ENCODE measurements at places on chromosomes 2 and 18. TPM values are rescaled to one million over a fixed set of nuclear protein-coding genes. Genes with fewer than 3 reads are reported as not detected.

The PLA2R1 gene
- total RNA-seq, result 0.34 TPM

DNA sequence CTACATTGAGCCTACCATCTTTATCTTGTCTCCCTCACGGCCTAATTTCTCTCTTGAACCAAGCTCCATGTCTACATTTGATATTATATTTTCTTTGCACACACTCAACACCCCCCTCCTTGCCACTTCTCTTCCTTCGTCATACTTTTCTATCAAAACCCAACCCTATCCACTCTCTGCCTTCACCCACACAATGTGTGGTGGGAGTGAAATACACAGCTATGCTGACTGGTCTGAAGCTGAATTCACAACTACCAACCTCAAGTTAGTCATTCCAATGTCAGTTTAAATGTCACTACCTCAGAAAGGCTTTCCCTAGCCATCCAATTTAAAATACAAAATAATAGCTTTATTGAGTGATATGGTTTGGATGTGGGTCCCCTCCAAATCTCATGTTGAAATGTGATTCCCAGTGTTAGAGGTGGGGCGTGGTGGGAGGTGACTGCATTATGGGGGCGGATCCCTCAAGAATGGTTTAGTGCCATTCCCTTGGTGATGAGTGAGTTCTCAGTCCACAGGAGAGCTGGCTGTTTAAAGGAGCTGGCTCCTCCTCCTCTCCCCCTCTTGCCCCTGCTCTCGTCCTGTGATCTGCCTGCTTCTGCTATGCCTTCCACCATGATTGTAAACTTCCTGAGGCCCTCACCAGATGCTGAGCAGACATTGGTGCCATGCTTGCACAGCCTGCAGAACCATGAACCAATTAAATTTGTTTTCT lies 112.1 kb downstream of the DTNB start:
- DNase-seq, result no peak

DNA sequence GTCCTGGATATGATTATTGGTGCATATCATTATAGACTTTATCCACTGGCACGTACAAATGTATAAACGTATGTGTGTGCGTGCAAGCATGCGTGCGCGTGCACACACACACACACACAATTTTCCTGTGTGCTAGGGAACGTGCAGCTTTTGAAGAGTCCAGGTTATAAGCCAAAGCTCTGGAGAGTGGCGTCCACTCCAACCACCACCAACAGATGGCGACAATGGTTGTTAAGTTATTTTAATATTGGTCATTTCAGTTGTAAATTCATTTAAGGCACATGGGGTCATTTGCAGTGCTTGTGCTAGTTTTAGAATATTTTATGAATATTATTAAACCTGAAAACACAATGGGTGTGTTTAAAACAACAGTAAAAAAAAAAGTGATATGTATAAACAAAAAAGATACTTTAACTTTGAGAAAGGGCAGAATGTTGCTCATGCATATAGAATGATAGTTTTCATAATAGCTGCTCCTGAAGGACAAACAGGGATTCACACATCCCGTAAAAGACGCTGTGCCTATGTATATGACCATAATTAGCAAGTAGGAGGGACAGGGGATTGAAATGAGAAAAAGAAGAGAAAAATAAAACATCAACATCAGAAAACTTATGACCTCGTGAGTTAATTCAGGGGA lies 124.2 kb upstream of the ITGB6 start:
- peak; percentile 26 for DNase-seq

DNA sequence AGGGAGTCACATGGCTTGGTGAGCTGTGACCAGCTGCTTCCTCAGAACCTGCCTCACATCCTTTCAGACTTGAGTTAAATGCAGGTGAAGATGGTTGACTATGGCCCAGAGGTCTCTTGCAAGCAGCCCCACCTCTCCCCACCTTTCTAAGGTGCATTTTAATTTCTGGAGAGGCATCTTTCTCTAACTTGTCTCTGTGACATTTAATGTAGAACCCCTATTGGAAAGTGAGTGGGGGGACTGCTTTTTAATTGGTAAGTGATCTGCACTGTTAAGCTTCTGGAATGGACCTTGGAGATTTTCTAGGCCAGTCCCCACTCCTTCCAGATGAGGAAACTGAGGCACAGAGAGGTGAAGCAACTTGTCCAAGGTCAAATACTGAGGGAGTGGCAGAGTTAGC lies 37.3 kb upstream of the SKOR2 start:
- DNase-seq, result no peak

The SCN3A gene
- total RNA-seq, result not detected

The LAMA1 gene
- total RNA-seq, result 0.05 TPM

DNA sequence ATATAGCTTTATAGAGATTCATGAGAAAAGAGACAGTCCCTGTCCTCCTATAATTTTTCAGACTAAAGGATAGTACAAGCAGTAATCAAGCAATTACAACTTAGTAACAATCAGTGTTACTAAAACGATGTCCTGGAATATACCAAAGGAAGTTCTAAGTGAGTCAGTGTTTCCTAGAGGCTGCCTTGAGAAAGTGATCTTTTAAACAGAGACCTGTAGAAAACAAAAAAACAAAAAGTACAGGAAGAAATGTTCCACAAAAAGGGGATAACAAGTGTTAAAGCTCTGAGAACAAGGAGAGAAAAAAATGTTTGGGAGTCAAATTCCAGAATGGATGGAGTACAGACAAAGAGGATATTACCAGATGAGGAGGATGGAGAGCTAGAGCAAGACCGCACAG lies 556.4 kb downstream of the ERBB4 start:
- no peak for DNase-seq

The ERMN gene
- total RNA-seq, result not detected

DNA sequence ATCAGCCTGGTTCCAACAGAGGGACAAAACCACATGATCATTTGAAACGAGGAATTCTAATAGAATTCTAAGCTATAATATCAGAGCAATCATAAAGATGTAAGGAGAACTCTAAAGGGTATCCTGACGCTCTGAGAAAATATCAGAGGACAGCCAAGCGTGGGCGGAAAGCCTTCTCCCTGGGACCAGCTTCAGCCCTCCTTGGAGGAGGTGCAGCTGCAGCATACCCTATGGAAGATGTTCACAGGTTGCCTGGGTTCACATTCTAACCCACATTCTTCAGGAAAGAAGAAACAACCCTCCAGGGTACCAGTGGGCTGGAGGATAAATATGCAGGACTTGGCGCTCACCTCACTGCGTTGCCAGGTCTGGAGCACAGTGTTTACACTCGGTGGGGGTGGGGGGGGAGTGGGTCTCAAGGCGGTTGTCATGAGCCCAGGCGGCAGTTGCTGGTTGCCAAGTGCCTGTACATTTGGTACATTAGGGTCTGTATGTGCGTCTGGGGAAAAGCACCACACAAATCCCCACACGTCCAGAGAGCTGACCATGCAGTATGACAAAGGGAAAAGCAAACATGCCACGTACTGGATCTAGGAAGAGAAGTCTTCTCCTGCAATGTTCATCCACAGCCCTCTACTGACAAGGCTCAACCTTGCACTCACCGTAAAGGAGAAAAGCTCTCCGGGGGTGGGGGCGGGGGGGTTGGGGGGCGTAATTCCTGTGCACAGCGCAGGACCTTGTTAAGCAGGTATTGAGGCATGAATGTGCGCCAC lies 80.5 kb downstream of the CDH19 start:
- no peak for DNase-seq

GRCh38 chr2:54634021-54634420 lies 89.4 kb upstream of the EML6 start:
- no peak for DNase-seq

DNA sequence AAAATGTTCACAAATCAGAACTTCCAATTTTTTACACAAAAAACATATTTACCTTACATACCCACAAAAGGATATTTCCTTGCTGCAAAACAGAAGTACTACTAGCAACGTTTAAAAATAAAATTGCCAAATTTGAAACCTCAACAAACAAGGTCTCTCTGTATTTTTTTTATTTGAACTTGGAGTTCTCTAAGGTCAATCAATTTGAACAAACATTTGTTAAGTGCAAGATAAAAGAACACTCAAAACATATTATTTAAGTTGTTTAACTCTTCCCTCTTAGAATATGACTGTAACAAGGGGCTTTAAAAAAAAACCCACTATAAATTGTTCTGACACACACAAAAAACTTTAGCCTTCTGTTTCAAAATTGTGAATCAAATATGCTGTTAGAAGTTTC lies 29.6 kb downstream of the PNO1 start:
- no peak for DNase-seq

The ATOH8 gene
- 0.74 TPM for total RNA-seq

The CPSF3 gene
- 68.5 TPM for total RNA-seq

The ANKRD44 gene
- total RNA-seq, result 2.7 TPM

- DNase-seq, result no peak
Observed at GRCh38 chr2:28681158-28681571, 70.5 kb upstream of the PPP1CB start.

GRCh38 chr2:234287650-234288049 lies 209.2 kb downstream of the ARL4C start:
- DNase-seq, result no peak

- DNase-seq, result no peak
Observed at GRCh38 chr2:71670430-71670795, 217.1 kb downstream of the DYSF start.

DNA sequence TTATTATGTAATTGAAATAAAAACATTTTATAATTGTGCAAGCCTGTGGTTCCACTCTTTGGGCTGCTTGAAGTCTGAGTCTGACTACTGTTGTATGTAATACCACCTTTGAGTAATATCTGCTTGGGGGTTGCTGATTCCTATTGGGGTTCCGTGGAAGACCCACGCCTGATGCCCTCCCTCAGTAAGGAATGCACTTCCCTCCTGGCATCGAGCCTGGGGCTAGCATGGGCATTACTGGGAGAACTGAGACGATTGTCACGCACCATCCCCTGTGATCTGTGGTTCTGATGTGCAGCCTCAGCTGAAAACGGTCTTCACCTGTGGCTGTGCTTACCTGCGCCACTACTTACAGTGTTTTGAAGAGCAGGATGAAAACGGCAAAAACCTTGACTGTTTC lies 32.7 kb upstream of the RBM44 start:
- DNase-seq, result no peak

DNA sequence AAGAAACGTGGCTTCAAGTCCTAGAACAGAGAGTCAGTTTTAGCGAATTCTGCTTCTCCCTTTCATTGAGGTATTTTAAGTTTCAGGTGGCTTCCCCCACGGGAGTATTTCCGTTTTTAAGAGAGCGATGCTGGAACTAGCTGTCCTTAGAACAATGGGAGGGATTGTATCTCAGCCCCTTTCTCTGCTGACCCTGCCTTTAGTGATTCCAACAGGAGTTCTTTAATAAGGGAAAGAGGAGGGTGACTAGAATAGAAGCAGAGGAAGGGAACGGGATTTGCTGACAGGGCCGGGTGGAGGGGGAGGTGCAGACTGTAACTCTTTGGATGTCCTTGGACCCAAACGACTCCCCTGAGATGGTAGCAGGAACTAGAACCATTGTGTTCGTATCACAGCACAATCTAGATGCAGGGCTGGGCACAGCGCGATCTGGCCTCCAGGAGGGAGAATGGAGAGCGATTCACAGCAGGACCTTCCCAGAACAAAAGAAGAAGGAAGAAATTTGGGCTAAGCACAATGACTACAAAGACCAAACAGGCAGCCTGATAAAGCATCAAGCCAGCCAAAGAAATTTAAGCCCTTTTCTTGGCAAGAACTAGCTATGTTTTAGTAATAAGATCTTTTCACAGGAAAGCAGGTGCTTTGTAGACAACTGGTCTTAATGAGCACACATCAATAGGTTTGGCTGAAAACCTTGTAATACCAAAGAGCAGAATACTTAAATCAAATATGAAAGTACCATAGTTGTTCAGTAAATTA lies 15.8 kb upstream of the RTTN start:
- no peak for DNase-seq

GRCh38 chr2:227817850-227818674 lies 4.4 kb downstream of the CCL20 start:
- peak; percentile 99 for DNase-seq

DNA sequence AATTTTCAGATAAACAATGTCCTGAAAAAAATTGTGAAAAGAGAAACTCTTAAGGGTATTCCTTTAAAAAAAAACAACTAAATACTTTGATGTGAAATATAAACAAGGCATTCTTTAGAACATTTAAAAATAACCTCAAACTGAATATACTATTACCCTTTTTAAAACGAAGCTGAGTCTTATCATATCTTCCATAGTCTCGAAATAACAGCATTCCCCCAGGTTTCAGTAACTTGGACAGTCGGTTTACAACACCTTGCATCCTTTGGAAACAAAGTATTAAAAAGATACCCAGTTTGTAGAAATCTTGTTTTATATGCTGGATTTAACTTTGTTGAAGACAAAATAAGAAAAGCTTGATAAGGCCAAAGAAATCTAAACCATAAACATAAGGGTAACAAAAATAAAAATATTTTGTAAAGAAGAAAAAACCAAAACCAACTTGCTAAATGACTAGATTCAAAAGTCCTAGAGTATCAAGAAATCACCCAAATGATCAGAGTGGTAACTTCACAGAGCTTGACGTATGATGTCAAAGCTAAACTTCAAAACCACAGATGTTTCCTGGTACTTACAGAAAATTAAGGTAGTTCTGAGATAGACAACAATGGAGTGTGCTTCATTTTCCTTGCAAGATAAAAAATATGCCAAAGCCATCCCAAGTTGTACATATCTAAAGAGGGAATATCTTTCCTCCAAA lies 107.8 kb downstream of the METTL8 start:
- DNase-seq, result no peak

DNA sequence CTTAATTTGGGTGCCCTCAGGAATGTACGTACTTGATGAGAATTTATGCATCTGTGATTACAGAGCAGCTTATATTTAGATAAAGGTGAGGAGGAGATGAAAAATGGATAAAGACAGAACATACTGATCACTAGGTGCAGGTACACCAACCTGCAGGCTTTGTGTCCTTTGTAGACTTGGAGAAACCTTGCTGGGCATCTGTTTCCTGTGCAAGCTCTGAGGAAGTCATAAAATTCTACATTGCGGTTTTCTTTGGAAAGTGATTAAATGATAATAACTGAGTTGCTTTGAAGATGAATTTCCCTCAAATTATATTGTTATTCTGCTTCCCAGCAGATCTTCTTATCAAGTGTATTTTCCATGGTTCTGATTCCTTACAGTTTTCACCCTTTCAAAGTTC lies 7.7 kb downstream of the RAB27B start:
- DNase-seq, result no peak

GRCh38 chr2:206424134-206424533 lies 19.2 kb upstream of the ADAM23 start:
- DNase-seq, result no peak

GRCh38 chr18:79374408-79375171 lies 21.1 kb upstream of the NFATC1 start:
- no peak for DNase-seq

The RAMP1 gene
- total RNA-seq, result 23.4 TPM

The MLPH gene
- total RNA-seq, result 81.4 TPM

The TBR1 gene
- total RNA-seq, result 0.17 TPM

DNA sequence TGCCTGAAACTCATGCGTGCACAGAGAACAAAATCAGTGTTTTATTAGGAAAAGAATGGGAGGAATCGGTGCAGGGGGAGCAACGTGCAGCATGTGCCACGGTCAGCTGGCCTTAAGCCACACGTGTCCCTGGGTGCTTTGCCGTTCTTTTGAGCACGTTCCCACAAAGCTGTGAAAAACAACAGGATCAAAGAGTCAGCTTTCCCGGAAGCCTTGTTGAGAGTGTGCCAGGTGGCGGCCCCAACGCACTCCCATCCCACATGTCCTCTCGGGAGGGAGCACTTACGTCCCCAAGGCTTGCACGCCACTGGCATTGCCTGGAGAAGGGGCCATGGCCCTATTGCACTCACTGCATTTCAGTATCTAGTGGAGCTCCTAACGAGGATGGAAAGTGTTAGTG lies 511.2 kb downstream of the EIPR1 start:
- DNase-seq, result no peak

Data from HCT116 (cell line).